ENCODE measurements at places on chromosomes 6 and 20. TPM values are rescaled to one million over a fixed set of nuclear protein-coding genes. Genes with fewer than 3 reads are reported as not detected.
A peak's percentile ranks its signal among the peaks of the same experiment; 100 is the strongest.

Gene RARS2
- 19.1 TPM for total RNA-seq

Gene DEFB124
- not detected for total RNA-seq

Gene COL12A1
- total RNA-seq: 477 TPM

Gene PDE10A
- 3.3 TPM for total RNA-seq

Gene HLA-DRA
- 223 TPM for total RNA-seq

Gene LST1
- total RNA-seq: 9.3 TPM

Gene MYL9
- 3,466 TPM for total RNA-seq

Gene HCK
- total RNA-seq: 9.0 TPM

Gene ZBTB46
- 11.3 TPM for total RNA-seq

Gene LY86
- total RNA-seq: 1.2 TPM

GRCh38 chr20:2004171-2004570 is 10.3 kb upstream of the PDYN start:
- DNase-seq: no peak
- H3K27ac ChIP-seq: no peak overlapping the region
- H3K36me3 ChIP-seq: no peaks in the 10 kb centered on the region
- no peak overlapping the region for H3K4me3 ChIP-seq
- H3K27me3 ChIP-seq: no peaks in the 10 kb centered on the region

- H3K4me1 ChIP-seq: peaks cover 44% of the 10 kb centered on the region
- H3K27ac ChIP-seq: peak overlapping the region; percentile 59
- no peaks in the 10 kb centered on the region for H3K36me3 ChIP-seq
- H3K4me3 ChIP-seq: peak overlapping the region; percentile 20
- no peak for DNase-seq
Measured at GRCh38 chr6:582370-582769, 74.5 kb downstream of the HUS1B start.

- H3K27me3 ChIP-seq: no peaks in the 10 kb centered on the region
- no peak overlapping the region for H3K27ac ChIP-seq
- peak; percentile 24 for DNase-seq
- H3K36me3 ChIP-seq: peaks cover 9% of the 10 kb centered on the region
- H3K4me3 ChIP-seq: no peak overlapping the region
Measured at GRCh38 chr6:70575899-70576495, 9.3 kb downstream of the SDHAF4 start.

DNA sequence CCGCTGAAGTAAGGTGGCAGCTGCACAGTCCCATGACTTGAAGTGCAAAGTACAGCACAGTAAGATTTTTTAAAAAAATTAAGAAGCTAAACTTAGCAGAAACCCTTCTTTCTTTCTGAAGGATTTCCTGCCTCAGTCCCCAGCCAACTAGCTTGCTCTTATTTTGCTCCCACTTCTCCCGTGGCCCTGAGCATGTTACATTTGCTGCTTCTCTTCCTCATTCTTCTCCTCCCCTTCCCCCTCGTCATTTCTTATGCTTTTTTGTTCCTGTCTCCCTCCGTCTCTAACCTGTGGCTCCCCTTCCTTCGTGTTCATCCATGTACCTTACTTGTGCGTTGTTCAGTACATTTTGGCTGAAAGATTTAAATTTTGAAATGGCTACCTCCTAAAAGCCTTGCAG is 123.0 kb downstream of the SASH1 start:
- no peak for DNase-seq
- H3K4me3 ChIP-seq: no peak overlapping the region
- H3K27me3 ChIP-seq: no peaks in the 10 kb centered on the region
- H3K36me3 ChIP-seq: no peaks in the 10 kb centered on the region

GRCh38 chr6:51778666-51779065 is 308.7 kb downstream of the PKHD1 start:
- no peak overlapping the region for H3K27ac ChIP-seq
- no peaks in the 10 kb centered on the region for H3K27me3 ChIP-seq
- H3K4me1 ChIP-seq: no peaks in the 10 kb centered on the region

DNA sequence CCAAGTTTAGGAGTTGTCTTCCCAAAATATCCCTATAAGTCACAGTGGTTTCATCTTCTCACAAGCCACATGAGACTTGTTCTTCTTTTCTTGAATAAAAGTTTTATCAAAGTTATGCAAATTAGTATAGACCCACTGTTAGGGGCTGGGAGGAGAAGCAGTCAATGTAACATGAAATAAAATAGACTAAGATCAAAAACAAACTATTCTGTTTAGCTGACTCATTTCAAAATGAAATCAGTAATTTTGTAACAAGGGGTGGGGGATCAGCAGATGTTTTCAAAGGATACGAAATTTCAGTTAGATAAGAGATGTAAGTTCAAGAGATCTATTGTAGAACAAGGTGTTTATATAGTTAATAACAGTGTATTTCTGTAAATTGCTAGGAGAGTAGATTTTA is 339.6 kb upstream of the PRDM1 start:
- no peak overlapping the region for H3K27ac ChIP-seq
- no peaks in the 10 kb centered on the region for H3K27me3 ChIP-seq
- no peak for DNase-seq
- no peaks in the 10 kb centered on the region for H3K4me1 ChIP-seq

DNA sequence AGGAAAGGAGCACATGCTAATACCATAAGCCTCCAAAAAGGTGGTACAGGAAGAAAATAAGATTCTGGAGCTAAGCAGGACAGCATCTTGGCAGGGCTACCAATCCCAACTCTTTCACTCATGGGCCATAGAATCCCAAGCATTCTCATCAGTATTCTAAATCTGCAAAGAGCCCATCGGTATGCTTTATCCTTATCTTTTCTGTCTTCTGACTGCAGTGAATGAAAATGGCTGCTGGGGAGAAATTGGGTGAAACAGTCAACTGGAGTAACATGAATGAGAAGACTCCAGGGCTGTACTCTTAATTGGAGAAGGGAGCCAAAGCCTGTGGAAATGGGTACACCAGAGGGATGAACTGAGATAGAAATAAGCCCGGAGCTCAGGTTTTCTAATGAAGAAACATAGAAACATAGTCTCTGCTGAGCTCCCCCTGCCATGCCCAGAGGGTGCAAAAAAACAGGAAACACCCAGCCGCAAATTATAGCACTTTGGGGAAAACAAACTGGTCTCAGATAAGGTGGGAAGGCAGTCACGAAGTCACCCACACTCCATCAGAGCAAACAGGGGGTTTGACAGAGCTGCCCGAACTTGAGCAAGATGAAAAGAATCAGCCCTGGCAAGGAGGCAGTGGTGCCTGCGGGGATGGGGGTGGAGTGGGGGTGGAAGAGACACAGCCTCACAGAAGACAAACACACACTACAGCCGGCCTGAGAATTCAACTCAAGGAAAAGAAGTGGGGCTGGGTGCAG is 35.4 kb upstream of the E2F3 start:
- H3K27ac ChIP-seq: no peak overlapping the region
- no peaks in the 10 kb centered on the region for H3K36me3 ChIP-seq
- no peak overlapping the region for H3K4me3 ChIP-seq
- no peak for DNase-seq
- H3K4me1 ChIP-seq: no peaks in the 10 kb centered on the region
- no peaks in the 10 kb centered on the region for H3K27me3 ChIP-seq

DNA sequence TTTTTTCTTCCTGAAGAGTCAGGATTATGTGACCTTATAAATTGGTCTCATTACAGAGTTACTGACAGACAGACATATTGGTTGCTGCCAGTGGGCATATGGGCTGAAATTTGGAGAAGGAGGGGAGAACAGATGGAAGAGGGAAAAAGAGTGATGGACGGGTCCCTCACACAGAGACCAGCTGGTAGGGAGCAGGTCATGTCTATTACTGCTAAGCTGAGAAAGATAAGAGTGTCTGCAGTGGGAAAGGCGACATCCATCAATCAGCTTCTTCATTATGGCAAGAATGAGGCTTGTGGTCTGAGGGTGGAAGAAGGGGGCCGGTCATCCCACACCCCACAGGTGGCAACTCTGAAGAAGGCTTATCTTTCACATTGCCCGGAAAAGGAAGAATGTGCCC is 353.8 kb upstream of the RSPO3 start:
- no peak overlapping the region for H3K4me3 ChIP-seq
- no peak for DNase-seq
- H3K36me3 ChIP-seq: no peaks in the 10 kb centered on the region
- H3K27me3 ChIP-seq: no peaks in the 10 kb centered on the region

DNA sequence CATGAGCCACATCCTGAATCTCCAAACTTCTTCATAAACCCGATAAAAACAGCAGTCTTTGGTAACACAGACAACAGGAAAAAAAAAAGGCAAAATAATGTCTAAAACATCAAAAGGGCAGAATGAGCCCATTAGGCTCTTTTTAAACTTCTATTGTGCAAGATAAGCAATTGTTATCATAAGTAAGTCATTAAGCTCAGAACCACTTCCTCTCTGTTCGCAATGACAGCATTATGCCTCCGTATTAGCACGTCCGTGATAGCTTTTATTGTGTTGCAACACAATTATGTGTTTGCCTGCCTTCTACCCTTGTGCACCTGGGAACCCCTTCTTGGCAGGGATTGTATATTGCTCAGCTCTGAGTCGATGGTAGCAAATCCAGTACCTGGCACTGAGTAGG is 147.1 kb downstream of the LRFN2 start:
- no peak overlapping the region for H3K27ac ChIP-seq
- no peaks in the 10 kb centered on the region for H3K27me3 ChIP-seq
- H3K36me3 ChIP-seq: no peaks in the 10 kb centered on the region
- H3K4me3 ChIP-seq: no peak overlapping the region
- DNase-seq: no peak
- H3K4me1 ChIP-seq: no peaks in the 10 kb centered on the region

- no peaks in the 10 kb centered on the region for H3K27me3 ChIP-seq
- no peak for DNase-seq
- H3K36me3 ChIP-seq: no peaks in the 10 kb centered on the region
- H3K4me1 ChIP-seq: no peaks in the 10 kb centered on the region
- no peak overlapping the region for H3K4me3 ChIP-seq
Measured at GRCh38 chr20:17457588-17458190, 73.5 kb downstream of the BFSP1 start.

- no peaks in the 10 kb centered on the region for H3K4me1 ChIP-seq
- H3K27me3 ChIP-seq: no peaks in the 10 kb centered on the region
- H3K4me3 ChIP-seq: no peak overlapping the region
- H3K36me3 ChIP-seq: peaks cover 86% of the 10 kb centered on the region
Measured at GRCh38 chr20:21386111-21386510, 11.2 kb downstream of the NKX2-4 start.

DNA sequence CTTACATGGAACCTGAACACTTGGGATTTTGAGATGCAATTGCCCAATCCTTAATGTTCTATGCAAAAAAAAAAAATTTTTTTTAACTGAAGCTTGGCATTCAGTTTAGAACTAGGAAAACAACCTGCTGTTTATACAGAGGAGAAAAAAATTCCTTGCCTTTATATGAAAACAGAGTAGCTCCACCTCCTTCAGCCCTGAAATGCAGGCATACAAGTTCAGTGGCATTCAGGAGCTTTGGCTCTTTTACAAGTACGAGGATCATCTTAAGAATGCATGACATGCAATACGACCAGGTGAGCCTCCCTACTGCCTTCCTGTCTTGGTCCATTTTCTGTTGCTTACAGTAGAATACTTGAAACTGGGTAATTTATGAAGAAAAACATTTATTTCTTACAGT is 20.4 kb downstream of the PAX1 start:
- H3K27me3 ChIP-seq: no peaks in the 10 kb centered on the region
- no peaks in the 10 kb centered on the region for H3K36me3 ChIP-seq
- no peak overlapping the region for H3K4me3 ChIP-seq
- no peak overlapping the region for H3K27ac ChIP-seq

DNA sequence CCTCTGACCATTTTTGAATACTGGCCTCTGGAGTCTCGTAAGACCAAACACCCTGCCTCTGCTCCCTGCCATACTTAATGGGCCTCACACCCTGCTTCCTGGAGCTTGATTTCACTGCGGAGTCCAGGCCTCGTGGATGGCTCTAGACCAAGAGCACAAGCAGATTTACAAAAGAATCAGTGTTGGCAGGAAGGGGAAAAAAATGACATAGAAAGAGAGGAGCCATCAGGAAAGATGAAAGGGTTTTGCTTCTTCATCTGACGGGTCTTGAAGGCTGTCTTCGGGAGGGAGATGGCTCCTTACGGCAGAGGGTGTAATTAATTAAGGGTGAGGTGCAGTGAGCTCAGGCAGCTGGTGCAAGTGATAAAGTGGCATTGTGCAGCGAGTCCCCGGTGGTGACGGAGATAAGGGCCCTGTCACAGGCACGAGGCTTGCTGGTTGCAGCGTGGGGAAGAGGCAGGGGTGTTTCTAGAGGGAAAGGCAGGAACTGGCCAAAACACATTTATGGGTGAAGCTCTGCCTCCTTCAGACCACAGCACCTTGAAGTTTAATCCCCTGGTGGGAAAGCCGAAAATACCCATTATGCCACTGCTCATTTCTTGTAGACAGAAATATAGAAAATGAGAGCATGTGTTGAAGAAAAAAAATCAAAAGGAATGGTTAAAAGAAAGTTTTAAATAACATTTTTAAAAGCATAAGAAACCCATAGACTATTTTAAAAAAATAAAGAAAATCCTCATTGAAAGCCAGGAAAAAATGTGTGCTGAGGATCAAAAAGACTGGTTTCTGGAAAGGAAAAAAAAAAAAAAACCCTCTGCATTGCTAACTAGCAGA is 128.6 kb upstream of the LRFN2 start:
- H3K36me3 ChIP-seq: no peaks in the 10 kb centered on the region
- no peaks in the 10 kb centered on the region for H3K4me1 ChIP-seq
- DNase-seq: no peak
- no peaks in the 10 kb centered on the region for H3K27me3 ChIP-seq
- H3K27ac ChIP-seq: no peak overlapping the region

DNA sequence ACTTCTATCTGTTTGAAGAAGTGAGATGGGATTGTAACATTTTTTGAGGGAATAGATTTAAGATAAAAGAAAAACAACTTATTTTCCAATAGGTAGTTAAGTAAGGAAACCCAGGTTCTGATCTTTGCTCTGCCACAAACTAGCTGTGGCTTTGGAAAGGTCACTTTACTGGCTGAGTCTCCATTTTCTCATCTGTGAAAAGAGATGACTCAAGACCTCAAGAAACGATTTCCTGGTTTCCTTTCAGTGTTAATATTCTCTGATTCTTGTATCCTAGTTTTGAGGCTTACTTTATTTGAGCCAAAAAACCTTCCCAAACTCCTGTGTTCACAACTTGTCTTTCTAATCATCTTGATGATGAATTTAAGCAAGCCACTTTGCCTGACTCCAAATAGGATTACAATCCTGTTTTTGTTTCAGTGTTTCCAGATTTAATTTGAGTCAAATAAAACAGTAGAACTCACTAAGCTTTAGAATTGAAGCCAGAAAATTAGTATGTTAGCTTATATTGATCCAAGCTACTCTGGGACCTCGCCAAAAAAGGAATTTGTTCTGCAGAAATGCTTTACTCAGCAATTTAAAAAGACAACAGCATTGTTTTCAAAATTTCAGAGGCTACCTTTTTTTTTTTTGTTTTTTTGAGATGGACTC is 51.1 kb downstream of the ENPP1 start:
- H3K36me3 ChIP-seq: no peaks in the 10 kb centered on the region
- H3K27me3 ChIP-seq: no peaks in the 10 kb centered on the region
- H3K4me1 ChIP-seq: no peaks in the 10 kb centered on the region

DNA sequence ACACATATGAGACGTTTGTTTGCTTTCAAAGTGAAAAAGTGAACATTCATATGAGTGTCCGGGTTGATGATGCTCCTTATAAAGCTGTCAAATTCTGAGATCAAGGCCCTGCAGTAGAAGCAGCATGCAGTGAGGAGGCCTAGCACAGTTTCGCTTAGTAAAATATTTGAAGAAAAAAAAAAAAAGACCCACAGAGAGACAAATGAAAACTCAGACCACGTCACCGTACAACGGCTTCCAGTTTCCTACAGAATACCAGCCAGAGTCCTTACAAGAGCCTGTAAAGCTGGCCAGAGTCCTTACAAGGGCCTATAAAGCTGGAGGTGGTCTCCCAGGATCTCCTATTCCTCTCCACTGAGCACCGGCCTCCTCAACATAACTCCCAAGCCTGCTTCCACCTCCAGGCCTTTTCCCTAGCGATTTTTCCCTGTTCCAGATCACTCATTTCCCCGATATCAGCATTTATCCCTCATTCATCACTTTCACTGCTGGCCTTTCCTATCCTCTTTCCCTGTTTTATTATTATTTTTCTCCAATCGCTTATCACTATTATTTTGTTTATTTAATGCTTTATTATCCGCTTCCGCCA is 1.5 kb upstream of the HMGN4 start:
- peaks cover 47% of the 10 kb centered on the region for H3K4me1 ChIP-seq
- no peaks in the 10 kb centered on the region for H3K27me3 ChIP-seq
- peak overlapping the region; percentile 76 for H3K4me3 ChIP-seq
